Non-pigmented ciliary epithelial cell (primary cell): ENCODE measurements at places on chromosomes 6 and 20.

DNA sequence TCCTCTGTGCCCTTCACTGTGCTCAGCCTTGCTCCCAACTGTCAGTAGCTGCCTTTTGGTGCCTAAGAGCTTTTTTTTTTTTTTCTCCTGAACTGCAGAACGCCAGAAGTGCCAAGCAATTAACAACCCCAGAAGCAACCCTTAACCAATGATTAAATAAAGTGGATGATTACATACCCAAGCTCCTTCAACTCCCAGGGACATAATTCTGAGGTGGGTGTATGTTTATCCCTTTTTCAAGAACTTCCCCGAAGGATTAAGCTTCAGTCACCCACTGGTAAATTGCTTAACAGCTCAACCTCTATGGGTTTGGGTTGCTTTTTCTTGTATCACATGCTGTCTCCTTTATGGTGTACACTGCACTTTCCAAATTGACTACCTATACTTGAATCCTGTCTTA lies 41.1 kb downstream of the KLHL31 start:
- DNase-seq = no peak

DNA sequence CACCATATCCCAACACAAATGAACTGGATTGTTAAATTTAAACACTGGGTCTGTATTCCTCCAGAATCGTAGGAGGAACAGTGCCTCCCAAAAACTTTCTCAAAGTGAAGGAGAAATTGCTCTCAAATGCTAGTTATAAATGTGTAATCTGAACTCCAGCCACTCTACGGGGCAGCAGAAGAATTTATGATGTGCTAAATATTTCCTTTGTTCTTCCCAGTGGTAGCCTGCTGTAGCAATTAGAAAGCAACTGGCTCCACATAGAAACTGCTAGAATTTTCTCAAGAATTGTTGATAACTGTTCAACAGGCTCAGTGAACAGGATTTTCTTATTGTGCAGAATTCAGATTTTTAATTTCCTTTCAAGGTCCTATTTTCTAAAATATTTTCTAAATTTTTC lies 49.8 kb upstream of the EYA4 start:
- no peak for DNase-seq

DNA sequence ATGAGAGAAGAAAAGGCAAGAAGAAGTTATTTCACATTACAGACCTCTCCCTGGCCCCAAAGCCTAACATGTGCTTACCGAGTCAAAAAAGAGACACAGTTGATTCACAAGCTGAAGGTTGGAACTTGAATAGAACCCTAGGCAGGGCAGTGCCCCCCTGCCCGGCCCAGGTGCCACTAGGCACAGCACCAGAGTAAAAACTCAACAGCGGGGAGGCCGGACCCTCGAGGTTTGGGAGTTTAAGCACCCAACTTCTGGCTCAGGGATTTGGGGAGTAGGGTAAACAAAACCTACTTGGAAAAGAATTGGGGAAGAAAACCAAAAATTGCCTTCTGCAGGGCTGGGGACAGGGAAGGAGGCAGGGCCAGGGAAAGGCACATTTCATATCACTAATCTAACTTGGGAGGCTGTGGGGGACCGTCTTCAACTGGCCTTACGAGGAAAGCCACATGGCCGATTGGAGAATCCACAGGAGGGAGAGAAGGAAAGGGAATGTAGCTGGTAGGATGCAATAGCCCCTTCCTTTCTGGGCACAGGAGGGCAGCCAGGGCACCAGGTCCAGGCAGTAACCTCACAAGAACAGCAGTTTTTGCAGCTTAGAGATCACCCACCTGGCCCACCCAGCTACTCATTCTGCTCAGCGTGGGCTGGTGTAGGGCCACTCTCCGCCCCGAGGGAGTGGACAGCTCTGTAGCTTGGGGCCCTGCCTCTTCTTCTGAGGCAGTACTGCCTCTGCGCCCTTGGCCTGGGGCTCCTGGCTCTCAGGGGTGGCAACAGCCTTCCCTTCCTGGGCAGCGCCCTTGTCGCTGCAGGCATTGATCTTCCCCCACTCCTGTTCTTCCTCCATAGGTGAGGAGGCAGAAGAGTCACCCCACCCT lies 1.8 kb upstream of the HEBP2 start:
- DNase-seq = no peak

- no peak for DNase-seq
These were observed 105.5 kb downstream of the TULP4 start for GRCh38 chr6:158417760-158418098.

DNA sequence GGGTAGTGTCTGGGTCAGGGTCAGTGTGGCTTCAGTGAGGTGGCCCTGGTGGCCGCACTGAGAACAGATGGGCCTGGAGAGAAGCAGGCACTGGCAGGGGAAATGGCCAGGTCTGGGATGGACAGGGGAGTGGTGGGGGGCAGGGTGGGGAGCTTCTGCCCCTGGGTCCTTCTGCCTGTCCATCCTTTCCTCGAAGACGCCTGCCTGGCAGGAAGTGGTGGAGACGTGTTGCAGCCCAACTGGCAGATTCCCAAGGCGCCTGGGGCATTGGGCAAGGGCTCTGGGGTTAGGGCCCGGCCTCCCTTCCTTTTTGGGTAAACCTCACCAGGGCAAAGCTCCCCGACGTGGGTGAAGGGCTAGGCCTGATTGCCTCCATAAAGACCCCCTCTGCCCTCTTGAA lies 10.4 kb downstream of the SRC start:
- no peak for DNase-seq

- DNase-seq = no peak
These were observed 4.2 kb downstream of the GSTA2 start for GRCh38 chr6:52759085-52759484.

- DNase-seq = no peak
These were observed 104.0 kb upstream of the MAN1A1 start for GRCh38 chr6:119453242-119454200.

GRCh38 chr6:35972471-35973367 lies 51.7 kb downstream of the SLC26A8 start:
- DNase-seq = no peak

DNA sequence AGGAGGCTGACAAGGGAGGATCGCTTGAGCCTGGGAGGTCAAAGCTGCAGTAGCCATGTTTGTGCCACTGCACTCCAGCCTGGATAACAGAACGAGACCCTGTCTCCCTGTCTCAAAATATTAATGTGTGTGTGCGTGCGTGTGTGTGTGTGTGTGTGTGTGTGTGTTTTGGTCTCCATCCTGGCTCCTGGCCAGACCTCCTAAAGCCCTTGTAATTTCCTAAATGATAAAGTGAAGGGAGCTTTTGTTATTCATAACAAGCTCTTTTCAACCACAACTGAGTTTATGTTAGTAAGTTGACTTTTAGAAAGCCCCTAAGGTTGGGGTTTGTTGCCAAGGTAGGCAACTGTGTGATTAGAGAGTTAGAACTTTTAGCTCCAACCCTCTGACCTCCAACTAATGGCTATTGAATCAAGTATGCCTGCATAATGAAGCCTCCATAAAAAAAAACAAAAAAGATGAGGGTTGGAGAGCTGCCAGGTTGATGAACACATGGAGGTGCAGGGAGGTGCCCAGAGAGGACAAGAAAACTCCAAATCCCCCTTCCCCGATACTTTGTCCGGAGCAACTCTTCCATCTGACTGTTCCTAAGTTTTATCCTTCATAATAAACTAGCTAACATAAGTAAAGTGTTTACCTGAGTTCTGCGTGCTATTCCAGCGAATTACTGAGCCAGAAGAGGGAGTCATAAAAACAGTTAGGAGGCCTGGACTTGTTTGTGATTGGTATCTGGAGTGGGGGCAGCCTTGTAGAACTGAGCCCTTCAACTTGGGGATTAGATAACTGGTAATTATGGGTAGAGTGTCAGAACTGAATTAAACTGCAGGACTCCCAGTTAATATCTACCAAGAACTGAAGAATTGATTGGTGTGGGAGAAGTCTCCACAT lies 5.3 kb upstream of the AIF1 start:
- DNase-seq = no peak

DNA sequence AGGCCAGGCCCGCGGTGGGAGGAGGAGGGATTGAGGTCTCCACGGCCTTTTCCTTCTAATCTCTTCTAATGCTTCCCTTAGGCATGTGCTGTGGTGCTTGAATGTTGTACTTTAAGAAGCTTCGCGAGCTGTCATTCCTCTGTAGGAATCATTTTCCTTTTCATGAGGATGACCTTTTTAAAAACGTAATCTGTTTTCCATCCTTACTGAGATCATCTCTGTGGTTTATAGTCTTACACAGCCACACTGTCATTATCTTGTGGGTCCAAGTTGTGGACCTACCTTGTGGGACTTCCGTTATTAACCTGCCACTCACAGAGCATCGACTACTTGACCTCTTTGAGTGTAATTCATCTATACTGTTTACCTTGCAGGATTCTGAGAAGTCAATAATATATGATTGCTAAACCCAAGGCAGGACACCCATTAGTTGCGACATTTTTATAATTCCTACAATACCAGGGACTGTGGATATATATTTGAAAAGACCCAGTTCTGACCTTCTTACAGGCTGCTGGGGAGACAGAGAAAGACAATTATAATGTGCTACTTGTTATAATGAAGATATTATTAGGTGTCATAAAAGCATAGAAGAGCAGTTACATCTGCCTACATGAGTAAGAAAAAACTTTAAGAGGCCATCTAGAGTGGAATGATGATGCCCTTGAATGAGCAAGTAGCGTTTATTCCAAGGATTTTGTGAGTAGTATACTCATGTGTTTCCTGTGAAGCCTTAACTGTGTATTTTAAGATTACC lies 842 bp downstream of the SLC25A27 start:
- DNase-seq = no peak

DNA sequence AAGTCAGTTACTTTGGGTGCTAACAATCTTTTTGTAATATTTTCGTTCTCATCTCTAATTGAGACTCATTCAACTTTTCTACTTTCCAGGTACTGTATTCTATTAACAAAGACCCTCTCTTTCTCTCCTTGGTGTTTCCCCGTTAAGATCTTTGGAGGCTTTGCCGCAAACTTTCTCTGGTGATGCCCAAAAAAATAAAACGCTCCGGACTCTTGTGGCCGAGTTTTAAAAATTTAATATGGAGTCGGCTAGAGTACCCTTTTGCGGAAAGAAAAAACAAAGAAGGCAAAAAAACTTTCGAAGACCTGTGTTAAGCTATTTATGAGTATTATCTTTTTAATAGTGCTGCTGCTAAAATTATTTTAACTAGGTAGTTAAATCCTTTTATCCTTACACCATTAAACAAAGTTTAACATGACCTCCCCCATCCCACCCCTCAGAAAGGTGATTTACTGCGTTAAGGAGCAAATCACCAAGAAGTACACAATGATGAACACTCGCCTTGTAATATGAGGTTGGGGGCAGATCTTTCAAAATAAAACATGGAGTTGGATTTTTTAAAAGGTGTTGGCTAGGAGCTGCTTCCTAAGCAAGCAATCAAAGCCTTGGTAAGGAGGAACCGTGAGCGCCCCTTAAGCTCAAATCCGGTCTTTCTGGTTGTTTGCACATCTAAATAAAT lies 10.0 kb downstream of the SIM1 start:
- DNase-seq = no peak

- DNase-seq = no peak
These were observed 35.9 kb upstream of the LTV1 start for GRCh38 chr6:143807103-143807772.

DNA sequence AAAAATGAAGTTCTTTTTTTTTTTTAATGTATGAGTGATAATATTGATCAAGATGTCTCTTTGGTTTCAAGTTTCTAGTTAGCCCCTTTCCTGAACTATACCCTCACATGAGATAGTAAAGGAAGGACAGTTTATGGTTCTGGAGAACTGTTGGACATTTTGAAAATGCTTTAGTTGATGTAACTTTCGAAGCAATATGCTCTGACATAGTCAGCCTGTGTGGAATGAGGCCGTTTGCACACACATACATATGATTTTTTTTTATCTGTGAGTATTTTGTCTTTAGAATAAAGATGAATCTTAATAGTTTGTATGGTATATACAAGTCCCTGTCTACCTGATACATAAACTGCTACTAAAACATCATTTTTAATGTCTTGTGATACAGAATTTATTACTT lies 177.0 kb downstream of the ARID1B start:
- DNase-seq = no peak

GRCh38 chr20:25136643-25137559 lies 55.0 kb upstream of the VSX1 start:
- peak; percentile 43 for DNase-seq

DNA sequence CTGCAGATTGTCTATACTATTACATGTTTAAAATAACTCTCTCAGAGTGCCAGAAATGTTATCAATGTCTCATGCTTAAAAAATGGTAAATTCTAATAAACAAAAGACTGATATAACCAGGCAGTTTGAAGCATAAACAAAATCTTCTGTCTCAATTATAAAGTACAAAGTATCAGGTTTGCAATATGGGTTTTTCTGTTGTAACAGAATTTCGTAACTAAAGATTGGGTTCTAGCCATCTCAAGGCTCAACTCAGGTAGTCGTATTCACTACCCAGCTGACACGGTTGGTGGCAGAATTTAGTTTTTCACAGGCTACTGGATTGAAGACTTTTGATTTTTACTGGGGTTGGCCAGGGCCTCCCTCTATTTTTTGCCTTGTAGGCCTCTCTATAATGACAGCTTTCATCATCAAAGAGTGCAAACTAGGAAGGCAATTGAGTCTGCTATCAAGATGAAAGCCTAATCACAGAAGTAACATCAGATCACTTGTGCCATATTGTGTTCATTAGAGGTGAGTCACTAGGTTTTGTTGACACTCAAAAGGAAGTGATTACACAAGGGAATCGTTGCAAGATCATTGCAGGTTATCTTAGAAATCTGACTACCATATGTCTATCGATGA lies 3.6 kb downstream of the CYP39A1 start:
- no peak for DNase-seq

DNA sequence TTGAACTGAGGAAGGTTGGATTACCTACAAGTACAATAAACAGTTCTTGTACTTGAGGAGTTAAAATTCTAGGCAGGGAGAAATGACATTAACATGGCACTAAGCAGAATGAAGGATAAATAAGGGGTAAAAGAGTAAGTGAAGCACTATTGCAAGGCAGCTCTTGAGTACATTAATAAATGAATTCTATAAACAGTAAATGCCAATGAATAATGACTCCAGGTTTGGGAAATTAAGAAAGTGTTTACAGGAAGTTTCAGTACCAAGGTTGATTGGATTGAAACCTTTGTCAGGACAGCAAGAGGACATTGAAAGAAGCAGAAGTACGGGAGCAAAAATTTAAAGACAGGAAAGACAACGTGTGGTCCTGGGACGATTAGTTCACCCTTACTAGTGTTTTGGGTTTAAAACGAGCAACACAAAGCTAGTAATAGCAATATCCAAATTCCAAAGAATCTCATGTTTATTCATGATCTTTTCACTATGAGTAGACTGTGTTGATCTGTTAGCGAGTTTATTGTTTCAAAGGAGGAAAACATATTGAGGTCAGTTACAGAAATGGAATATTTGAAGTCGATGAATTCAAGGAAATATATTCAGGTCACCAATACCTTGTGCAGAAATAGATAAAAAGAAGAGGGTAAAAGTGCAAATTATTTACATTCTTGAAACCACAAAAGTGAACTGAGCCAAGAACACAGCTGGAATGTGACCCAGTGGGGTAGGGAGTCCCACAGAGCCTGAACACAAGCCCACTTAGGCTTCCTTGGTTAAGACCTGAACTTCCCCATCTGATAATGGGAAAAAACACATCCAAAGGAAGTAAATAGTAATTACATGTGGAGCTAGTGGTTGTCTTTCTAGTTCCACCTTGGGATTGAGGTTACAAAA lies 80.8 kb downstream of the MKKS start:
- DNase-seq = no peak
